ENCODE measurements at places on chromosomes 3 and 15.

GRCh38 chr15:100106732-100107131 is 235.0 kb downstream of the ADAMTS17 start:
- DNase-seq: no peak

DNA sequence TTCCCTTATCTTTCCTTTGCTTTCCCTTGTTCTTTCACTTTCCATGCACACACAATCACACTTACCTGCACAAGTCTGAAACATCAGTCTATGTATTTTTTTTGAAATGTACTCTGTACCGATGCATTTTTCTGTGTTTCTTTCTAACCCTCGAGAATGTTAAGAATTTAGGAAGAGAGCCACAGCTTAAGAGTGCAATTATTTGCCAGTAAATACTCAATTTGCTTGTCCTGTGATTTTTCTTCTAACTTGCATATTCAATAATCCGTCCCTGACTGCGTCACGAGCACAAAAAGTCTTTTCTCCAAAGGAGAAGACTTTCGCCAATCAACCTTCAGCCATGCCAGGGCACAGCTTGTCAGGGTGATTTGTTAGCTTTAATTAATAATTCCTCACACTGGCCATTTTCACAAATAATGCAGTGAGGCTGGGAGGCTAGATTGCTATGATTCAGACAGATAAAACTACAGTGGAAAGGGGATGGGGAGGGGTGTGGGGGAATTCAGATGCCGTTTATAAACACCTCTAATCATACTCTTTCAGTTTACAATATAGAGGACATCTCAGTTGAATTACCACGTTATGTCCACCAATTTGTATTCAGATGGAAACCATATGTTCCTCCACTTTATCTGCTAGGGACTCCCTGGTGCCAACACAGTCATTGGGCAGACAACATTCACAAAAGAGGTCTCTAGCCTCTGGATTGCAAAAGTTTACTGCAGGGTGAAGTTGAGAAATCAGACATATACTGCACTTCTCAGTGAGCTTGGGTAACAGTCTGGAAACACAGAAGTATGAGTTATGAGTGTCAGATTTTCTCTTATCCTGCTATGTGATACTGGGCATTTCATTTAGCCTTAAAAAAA is 388.0 kb downstream of the ZBTB20 start:
- peak; percentile 42 for DNase-seq

- no peak for DNase-seq
Measured at GRCh38 chr3:4906107-4906621, 73.1 kb upstream of the BHLHE40 start.

GRCh38 chr3:22269831-22270230 is 518.8 kb upstream of the ZNF385D start:
- no peak for DNase-seq

- DNase-seq: no peak
Measured at GRCh38 chr15:97521381-97522285, 438.9 kb upstream of the ARRDC4 start.

- no peak for DNase-seq
Measured at GRCh38 chr3:112297714-112298113, 3.7 kb upstream of the SLC9C1 start.

DNA sequence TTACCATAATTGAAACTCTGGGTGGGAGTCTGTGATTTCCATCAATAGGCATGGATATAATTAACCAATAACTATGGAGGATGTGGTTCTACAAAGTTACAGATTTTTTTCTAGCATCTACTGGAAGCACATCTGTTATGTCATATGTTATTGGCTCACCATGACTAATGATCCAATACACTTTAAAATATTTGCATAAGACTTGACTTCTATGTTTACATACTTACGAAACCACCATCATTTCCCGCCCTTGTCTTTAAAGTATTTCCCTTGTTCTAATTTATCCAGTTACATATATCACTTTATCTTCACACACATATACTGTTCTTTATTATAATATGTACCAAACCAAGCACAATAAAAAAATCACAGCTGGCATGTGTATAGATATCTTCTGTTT is 380.3 kb upstream of the CBLB start:
- no peak for DNase-seq

GRCh38 chr3:150583028-150583427 is 20.1 kb upstream of the SELENOT start:
- no peak for DNase-seq

GRCh38 chr3:106423321-106424225 is 554.8 kb upstream of the CBLB start:
- DNase-seq: no peak
